ENCODE measurements at places on chromosomes 3 and 15. TPM values are rescaled to one million over a fixed set of nuclear protein-coding genes. Genes with fewer than 3 reads are reported as not detected.

Gene EXD1
- not detected for polyA plus RNA-seq

Gene SPINT1
- 12.3 TPM for polyA plus RNA-seq

Gene DNAH12
- polyA plus RNA-seq: 0.09 TPM

Gene ANKRD63
- polyA plus RNA-seq: not detected

Gene LRRC57
- 36.6 TPM for polyA plus RNA-seq

Gene BFSP2
- 0.50 TPM for polyA plus RNA-seq

Gene CPLX3
- polyA plus RNA-seq: 0.60 TPM

Gene SNRPA1
- 97.7 TPM for polyA plus RNA-seq

Gene MORC1
- not detected for polyA plus RNA-seq

Gene DCBLD2
- 0.58 TPM for polyA plus RNA-seq

Gene EMC7
- polyA plus RNA-seq: 18.4 TPM

Data from B cell (primary cell).